ENCODE measurements at places on chromosomes 5 and 9. TPM values are rescaled to one million over a fixed set of nuclear protein-coding genes. Genes with fewer than 3 reads are reported as not detected.
A peak's percentile ranks its signal among the peaks of the same experiment; 100 is the strongest.

- DNase-seq = no peak
These were observed 22.7 kb downstream of the PLPP7 start for GRCh38 chr9:131312246-131312645.

DNA sequence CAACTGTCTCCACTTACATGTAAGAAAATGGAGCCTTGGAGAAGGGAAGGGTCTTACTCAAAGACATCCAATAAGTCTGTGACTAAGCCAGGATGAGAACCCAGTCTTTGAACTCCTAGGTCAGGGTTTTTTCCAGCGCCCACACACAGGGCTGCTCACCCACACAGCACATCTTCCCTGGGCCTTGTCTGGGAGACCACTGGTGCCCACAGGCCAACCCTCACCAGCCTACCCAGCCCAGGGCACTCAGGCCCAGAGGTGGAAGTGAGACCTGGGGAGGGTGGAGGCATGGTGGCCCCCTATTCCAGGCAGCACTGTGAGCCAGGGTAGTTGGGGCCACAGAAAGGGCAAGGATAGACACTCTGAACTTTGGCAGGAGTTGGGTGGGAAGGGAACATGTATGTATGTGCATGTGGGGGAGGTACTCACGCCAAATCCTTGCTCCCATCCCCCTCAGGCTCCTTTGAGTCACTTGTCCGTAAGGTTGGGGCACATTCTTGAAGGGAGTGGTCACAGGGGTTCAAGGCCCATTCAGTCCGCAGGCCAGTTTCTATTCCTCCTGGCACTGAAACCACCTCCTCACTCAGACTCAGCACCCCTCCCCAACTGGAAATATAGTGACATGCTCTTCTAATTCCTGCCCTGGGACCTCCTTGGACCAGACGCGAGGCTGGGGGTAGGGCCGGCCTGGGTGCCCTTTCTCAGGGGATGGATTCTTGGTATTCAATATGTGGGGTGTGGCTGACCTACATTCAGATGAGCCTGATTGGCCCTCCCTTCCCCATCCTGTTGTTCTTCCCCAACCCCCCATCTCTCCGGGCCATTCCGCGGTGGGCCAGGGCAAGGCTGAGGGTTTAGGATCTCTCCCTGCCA, 2.9 kb upstream of the SLC4A9 start:
- DNase-seq = no peak

Gene MAMDC4
- 13.5 TPM for total RNA-seq

GRCh38 chr9:78261403-78262001, 25.6 kb downstream of the CEP78 start:
- no peak for DNase-seq

DNA sequence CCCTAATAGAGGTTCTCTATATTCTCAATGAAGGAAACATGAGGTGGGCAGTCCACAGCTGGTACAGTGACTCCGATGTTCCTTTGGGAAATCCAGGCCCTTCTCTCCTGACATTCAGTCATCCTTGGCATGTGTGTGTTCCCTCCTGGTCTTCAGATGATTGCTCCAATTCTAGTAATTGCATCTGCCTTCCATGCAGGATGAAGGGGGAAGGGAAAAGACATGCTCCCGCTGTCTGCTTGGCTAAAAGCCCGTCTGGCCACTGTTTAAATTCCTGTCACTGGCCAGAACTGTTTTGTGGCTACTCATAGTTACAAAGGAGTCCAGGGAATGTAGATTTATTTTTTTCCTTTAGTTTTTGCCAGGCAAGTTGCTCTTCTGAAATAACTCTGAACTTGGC, 65.0 kb downstream of the MAST4 start:
- no peak for DNase-seq

DNA sequence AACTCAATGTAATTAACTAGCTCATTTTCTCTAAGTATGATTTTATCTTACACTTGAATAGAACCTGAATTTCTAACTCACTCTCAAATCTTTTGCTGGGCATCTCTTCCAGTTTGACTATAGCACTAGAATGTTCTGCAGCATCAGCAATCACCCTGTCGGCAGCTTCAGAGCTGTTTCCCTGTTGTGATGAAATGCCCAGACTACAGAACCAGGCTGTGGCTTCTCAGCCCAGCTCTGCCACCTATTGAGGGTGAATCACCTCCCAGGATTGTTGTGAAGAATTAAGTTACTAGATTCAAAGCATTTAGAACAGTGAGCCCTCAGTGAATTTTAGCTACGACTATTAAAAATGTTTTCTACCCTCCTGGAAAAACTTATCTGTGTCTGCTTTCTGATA, 90.4 kb upstream of the ANKRD55 start:
- DNase-seq = no peak

Gene TPPP
- 16.2 TPM for total RNA-seq

DNA sequence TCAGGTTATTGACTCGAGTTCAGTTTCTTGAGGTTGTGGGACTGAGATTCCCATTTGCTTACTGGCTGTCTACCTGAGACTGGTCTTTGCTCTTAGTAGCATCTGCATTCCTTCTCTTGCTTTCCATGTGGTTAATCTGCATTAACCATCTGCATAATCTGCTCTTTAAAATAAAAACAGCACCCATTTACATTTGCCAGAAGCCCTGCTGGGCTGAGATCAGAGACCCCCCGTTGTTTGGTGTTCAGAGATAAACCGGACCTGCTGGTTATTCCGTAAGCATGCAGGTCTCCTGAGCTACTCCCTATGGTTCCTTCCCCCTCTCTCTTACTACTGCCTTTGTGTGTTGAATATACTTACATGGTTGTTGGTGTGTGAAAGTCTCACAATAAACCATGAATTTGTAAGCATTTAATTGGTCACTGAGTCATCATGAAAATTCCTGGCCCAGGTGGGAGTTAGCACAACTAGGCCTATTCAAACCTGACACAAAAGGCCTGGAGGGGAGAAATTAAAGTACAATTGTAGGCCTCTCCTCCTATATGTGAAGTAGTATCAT, 396.7 kb downstream of the MRPS30 start:
- DNase-seq = no peak

DNA sequence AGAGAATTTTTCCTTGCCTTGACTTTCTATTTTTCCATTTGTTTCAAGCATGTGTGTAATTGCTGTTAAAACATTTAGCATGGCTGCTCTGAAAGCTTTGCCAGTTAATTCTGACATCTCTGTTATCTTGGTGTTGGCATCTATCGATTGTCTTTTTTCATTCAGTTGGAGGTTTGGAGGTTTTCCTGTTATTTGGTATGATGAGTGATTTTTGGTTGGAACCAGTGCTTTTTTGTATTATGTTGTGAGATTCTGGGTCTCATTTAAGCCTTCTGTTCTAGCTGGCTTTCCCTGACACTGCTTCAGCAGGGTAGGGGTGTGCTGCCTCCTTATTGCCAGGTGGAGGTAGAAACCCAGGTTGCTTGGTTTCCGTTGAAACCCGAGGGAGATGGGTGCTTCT, 40.9 kb upstream of the DHFR start:
- no peak for DNase-seq

DNA sequence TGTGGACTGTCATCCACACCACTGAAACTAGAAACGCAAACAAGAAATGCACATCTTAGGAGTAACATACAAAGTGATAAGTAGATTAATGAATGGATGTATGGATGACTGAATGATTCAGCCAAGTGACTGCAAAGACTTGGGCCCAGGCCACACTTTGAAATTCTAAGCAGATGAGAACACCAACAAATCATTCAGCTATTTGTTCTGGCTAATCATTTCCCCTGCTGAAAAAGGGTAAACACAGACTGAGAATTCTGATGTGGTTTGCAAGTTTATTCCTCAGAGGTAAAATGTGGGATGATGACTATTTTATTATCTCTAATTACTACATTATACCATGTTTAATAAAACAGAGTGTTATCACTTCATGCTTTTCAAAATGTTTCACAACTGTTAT, 163.2 kb upstream of the ADAMTS16 start:
- DNase-seq = no peak

Gene CMBL
- total RNA-seq = 21.7 TPM

Gene ENC1
- 18.8 TPM for total RNA-seq

GRCh38 chr9:32968101-32969011, 33.1 kb downstream of the APTX start:
- no peak for DNase-seq

GRCh38 chr9:133058550-133059320, 3.0 kb upstream of the CEL start:
- no peak for DNase-seq

- DNase-seq = no peak
These were observed 38.3 kb downstream of the NEK6 start for GRCh38 chr9:124296094-124296493.

DNA sequence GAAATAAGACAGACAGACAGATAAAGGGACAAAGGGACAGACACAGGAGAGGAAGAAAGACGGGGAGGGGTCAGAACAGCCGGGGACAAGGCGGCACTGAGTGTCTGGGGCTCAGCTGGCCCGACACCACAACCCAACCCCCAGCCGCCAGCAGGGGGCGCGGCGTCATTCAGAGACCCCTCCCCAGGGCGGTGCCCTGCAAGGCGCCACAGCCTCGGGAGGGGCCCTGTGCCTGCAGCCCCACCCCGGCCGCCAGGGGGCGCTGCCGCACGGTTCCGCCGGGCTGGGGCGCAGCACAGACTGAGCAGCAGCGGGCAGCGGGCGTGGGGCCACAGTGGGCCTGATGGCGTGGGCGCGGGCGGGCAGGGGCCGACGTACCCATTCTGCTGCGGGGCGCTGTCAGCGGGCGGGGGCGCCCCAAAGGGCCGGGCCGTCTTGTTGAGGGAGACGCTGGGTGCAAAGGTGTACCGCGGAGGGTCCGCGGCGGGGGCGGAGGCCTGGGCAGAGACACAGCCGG, 5.9 kb downstream of the PDLIM7 start:
- no peak for DNase-seq

Gene ARID3C
- total RNA-seq = not detected

Gene PTGS1
- 14.9 TPM for total RNA-seq

- DNase-seq = peak; percentile 66
These were observed 668 bp downstream of the GLIS3 start for GRCh38 chr9:4299005-4299795.

- no peak for DNase-seq
These were observed 318.4 kb downstream of the GADD45G start for GRCh38 chr9:89923174-89923573.

Gene TRPM6
- total RNA-seq = 0.44 TPM

DNA sequence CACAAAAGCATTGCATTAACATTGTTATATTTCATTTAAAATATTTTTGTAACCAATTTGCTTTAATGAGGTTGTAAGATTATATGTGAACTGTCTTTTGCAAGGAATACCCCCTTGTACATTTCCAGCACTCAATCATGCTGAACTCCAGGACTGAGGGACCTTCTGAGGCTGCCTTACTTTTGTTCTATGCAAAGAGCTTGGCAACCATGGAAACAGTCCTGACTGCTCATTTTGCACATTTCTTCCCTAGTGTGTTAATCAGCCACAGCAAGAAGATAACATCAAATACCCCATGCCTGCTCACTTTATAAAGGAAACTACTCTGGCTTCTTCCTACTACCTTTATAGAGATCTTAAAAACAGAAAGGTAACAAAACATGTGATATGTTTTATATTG, 355.6 kb upstream of the IZUMO3 start:
- no peak for DNase-seq

Measured in lower lobe of right lung (tissue), 2 donors.